Esophagus squamous epithelium (tissue), 5 donors: ENCODE measurements at places on chromosomes 6 and 20.

DNA sequence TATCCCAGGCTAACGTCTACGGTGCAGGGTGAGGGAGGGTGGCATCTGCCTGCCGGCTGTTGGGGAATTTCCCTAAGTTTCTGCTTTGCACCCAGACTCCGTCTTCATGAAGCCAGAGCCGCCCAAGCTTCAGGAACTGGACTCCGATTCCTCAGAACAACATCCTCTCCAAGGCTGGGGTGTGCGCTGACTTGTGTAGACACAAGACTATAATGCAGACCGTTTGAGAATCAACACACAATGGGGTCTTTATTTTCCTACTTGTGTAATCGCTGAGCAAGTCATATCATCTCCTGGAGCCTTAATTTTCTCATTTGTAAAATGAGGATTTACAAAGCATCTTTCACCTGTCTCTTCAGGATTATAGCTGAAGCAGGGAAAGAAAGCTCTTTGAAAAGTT, 160.5 kb upstream of the AGPAT4 start:
- no peak for DNase-seq

DNA sequence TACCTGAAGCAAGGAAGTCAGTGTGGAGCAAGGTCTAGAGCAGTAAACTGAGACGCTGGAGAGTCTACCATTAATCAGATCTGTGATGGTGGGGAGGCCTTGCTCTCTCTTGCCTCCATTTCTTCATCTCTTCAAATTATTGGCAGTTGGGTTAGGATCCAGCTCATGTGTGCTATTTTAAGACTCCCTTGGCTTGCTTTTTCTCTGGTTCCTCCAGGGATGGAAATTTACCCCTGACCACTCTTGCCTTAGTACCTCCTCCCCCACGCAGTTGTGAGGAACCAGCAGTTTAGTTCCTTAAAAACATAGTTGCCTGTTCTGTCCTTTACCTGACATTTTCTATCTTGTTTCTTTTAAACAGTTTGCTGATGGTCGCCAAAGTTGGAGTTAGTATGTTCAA, 7.4 kb downstream of the TMEM14C start:
- DNase-seq = no peak

- no peak for DNase-seq
Measured at GRCh38 chr6:11911538-11911937, 100.6 kb upstream of the HIVEP1 start.

DNA sequence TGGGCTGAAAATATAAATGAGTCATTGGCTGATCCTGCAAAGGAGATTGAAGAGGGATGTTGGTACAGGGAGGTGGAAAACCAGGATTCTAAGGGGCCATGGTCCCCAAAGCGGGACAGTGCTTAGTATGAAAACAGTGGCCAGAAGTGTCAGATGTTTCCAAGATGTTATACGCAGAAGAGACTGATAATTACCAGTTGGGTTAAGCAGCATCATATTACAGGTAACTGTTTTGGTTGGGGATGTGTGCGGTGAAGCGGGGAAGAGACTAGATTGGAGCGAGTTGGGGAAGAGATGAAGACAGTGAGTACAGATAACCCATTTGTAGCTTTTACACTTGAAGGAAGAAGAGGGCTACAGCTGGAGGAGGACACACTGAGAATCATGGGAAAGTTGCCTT, 80.8 kb downstream of the PLEKHG1 start:
- no peak for DNase-seq

DNA sequence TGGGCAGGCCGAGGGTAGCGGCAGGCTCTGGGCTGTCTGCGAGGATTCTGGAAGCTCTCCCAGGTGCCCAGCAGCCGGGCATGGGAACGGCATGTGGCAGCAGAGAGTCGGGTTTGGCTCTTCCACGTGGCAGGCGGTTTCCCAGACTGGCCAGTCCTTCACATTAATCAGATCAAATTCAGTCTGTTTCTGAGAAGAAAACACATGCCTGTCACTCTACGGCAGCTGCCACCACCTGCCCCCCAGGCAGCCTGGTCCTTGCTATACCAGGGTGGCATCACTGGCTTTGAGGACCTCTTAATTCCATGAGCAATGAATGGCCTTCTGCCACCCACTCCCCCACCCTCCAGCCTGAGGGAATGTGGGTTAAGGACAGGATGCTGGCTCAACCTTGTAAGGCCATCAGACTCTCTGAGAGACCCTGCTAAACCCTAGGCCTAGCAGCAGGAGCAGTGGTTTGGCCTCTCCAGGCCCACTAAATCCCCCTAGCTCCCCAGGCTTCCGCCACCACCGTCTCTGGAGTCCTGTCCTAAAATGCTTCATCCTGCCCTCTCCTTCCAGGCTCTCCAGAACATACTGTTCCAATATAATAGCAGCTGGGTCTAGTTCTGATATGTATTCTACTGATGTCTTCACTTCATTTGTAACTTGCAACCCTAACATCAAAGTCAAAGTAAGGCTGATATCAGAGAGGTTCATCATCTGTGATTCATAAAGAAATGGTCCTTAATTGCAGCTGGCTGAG, 47.8 kb downstream of the PLCG1 start:
- no peak for DNase-seq

- no peak for DNase-seq
Measured at GRCh38 chr6:118467181-118467580, 80.9 kb upstream of the PLN start.

- no peak for DNase-seq
Measured at GRCh38 chr20:14406495-14406894, 69.1 kb upstream of the FLRT3 start.

DNA sequence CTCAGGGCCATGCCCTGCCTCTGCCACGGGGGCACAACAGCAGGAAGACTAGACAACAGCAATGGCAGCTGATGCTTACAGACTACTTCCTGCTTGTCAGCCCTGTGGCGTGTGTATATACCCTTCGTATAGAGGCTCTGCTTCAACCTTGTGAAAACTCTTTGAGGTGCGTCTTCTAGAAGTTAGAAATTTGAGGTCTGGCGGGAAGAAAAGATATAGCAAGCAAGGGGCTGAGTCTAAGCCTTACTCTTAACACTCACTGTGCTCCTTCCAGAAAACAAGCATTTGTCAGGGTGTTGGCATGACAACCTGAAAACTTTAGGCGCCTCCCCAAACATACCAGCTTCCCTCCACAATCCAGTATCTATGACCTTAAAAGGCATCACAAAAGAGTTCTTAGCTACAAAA, 33.3 kb downstream of the JPH2 start:
- DNase-seq = no peak

- DNase-seq = no peak
Measured at GRCh38 chr6:77430504-77430903, 32.8 kb downstream of the HTR1B start.

DNA sequence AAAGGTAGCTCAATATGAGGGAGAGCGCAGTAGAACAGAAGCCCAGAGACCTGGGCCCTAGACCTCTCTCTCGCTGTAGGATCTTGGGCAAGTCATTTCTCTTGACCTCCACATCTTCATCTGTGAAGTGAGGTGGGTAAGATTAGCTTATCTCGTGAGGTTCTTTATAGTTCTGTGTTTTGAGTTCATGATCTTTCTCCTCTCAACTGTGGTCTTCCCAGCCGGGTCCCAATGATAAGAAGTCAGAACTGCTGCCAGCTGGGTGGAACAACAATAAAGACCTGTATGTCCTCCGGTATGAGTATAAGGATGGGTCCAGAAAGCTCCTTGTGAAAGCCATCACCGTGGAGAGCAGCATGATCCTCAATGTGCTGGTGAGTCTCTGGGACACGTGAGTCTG, 6.9 kb downstream of the PSMF1 start:
- DNase-seq = no peak

DNA sequence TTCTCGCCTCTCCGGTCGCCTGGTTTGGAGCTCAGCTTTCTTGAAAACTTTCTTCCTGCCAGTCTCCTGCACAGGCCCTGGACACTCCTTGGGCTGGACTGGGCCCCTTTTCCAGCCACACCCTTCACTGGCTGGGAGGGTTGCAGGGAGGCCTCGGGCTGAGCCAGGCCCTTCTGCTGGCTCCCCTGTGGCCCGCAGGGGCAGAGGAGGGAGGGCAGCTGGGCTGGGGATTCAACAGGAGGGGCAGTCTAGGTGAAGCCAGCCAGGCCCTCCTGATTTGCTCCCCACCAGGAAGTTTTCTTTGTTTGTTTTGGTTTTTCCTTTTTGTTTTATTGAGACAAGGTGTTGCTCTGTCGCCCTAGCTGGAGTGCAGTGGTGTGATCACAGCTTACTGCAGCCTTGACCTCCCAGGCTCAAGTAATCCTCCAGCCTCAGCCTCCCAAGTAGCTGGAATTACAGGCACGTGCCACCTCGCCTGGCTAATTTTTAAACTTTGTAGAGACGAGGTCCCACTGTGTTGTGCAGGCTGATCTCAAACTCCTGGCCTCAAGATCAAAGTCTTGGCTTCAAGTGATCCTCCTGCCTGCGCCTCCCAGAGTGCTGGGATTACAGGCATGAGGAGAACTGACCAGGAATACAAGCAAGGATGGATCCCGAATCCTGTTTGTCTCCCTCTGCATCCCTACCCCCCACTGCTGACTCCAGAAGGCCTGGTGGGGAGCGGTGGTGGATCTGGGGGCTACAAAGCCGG, 23.5 kb upstream of the CDH22 start:
- DNase-seq = no peak

DNA sequence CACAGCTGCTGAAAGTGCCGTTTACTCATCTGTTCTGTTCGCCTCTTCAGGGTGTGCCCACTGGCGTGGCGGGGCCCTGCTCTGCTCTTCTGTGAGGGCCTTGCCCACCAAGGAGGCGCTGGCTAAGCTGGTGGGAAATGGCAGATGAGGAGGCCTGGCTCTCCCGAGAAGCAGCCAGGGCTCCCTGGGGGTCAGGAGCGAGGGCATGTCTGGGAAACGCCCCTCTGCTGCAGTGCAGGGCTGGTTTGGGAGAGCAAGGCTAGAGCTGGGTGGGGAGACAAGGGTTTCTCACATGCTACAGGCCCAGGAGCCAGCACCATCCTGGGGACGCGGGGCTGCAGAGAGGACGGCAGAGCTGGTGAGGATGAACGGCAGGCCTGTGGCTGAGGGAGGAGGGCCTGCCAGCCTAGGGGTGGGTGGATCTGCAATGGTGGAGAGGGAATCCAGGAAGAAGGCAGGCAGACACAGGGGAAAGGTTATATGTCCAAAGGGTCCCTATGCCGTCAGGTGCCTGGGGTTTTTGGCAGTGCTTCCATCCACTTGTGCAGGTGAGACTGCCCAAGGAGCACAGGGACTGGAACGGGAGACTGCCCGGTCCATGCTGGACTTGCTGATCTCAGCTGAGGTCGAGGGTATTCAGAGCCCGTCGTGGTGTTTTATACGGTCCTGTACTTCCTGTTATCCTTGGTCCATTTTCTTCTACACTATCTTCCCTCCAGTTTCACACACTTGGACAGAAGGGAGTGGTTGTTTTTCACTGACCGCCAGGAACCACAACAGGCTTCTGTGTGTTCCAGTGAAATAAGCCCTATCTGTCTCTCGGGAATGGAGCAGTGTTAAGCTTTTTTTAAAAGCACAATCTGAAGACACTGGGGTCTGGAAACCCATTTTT, 119.2 kb downstream of the SYCP2 start:
- DNase-seq = no peak

DNA sequence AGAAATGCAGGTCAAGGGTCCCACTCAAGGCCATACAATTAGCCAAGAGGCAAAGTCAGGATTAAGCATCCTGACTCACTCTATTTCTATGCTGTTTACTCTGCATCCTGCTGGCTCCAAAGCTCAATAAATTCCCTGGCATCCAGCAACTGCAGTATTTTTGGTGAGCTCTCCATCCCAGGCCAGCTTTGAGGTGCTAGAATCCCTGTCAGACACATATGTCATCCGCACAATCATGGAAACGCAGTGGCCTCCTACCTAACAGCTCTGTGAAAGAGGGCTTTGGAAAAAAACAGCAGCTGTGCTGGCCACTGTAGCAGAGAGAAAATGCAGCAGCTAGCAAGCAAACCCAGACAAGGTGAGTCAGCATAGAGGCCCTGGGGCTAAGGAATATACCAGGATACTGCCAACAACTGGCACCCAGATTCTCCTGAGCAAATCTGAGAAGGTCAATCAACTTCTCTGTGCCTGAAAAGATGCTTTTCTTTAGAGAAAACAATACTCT, 58.4 kb downstream of the ANKEF1 start:
- DNase-seq = no peak
